ENCODE measurements at places on chromosomes 12 and 14.

GRCh38 chr14:89365061-89365801 lies 51.8 kb downstream of the FOXN3 start:
- DNase-seq: no peak

DNA sequence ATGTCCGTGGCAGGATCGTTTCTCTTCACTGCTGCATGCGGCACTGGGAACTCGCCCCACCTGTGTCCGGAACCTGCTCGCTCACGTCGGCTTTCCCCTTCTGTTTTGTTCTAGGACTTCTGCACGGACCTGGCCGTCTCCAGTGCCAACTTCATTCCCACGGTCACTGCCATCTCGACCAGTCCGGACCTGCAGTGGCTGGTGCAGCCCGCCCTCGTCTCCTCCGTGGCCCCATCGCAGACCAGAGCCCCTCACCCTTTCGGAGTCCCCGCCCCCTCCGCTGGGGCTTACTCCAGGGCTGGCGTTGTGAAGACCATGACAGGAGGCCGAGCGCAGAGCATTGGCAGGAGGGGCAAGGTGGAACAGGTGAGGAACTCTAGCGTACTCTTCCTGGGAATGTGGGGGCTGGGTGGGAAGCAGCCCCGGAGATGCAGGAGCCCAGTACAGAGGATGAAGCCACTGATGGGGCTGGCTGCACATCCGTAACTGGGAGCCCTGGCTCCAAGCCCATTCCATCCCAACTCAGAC lies 1.2 kb downstream of the FOS start:
- no peak for DNase-seq

DNA sequence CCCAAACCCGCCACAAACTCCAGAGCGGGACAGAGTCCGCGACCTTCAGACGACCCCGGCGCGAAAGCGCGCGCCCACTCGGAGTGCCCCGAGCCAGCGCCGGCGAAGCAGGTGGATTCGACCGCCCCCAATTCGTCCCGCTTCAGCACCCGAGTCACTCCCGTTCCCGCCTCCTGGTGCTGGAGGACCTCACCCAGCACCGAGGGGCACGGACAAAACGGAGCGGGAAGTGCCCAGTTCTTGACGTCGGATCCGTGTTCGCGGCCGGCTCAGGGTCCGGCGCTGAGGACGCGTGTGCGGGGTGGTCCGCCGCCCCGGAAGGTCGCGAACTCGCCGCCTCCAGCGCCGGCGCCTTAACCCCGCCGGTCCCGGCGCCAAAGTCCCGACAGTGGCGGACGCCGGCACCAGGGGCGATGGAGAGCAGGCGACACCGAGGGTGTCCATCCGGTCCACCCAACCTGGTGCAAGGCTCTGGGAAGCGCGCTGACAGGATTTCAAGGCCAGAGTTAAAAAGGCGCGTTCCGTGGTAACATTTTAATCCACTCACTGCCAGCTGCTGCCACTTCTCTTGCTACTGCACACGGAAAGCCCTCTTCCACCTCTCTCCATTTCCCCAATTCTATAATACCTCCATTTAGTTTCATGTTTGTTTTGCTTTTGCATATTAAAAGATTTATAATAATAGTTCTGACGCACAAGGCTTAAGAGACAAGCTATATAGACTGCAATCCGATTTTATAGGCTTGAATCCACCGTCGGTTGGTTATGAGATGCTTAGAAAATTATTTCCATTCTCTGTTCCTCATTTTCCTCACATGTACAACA lies 240.0 kb upstream of the CPNE8 start:
- no peak for DNase-seq

DNA sequence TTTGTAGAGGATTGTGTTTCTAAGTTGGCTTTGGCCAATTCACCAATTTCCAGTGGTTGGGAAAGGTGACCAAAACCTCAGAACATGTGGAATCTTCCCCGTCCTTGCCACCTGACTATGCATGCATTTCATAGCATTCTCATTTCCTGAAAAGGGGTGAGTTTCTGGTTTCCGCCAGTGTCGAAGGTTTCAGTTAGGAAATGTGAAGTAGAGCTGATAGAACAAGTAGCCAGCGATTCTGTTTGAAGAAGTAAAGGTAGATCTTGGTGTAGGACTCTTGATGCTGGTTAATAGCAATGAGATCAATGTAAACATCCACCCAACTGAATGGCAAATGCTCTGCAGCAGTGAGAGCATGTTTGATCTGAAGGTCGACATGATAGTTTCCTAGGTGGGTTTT lies 15.9 kb downstream of the SMOC1 start:
- no peak for DNase-seq

DNA sequence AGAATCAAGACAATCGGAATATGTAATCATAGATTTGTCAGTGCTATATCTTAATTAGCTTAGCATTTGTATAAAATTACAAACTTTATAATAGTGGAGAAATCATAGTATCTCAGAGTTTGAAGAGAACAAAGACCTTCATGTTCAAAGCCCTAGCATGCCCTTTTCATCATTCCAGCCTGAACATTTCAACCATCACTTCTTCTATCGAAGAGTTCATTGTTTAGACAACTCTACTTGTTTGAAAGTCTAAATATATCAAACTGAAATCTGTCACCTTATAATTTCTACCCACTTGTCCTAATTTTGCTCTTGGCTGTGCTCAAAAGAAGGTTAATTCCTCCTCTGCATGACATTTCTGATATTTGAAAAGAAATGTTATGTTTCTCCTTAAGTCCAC lies 325.9 kb downstream of the GPHN start:
- no peak for DNase-seq

DNA sequence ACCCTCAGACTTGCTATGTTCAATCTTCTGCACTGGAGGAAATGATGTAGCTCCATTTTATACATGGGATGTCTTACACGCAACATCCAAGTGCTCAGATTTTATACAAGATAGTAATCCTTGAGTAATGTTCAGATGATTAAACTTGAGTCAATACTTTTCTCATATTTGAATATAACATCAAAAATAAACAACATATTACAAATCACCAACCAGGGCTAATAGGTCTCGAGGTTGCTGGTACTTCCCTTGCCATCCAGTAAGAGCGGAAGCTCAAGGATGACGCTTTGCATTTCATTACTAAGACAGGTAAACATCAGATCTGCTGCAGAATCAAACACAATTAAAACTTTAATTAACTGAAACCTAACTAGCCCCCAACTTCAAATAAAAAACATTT lies 97.3 kb downstream of the FOXN3 start:
- DNase-seq: no peak

- no peak for DNase-seq
Measured at GRCh38 chr14:99720941-99721791, 37.1 kb downstream of the CYP46A1 start.

DNA sequence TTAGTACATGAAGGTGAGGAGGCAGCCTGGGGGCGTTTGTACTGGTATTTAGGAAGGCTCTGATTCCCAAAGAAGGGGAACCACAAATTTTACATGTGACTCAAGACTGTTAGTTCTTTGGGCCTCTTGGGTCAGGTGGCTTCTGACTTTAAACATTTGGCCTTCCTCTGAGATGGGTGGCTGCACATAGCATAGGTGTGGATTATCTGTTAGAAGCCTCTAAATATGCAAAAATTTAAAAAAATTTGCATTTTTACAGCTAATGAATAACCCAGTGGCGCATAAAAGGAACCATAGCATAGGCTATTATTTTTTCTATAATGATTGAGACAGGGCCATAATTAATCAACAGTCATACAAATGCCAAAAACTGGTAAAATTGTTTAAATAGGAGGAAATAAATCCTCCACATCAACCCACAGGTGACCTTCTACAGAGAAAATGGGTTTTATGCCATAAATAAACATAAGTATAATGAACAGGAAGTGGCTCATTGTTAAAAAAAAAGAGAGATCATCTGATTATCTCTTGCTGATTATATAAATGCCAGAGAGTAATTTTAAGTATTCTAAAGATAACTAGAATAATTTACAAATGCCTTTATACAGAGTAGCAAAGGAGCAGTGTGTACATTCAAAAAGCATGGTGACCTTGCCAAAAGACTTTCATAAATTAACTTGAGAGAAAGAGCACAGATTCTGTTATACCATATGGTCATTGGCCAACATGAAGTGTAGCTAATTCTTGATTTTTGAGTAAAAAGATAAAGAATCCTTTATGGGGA lies 284.2 kb upstream of the ATP2B1 start:
- DNase-seq: no peak

- DNase-seq: no peak
Measured at GRCh38 chr12:119621878-119622277, 28.3 kb downstream of the TMEM233 start.

DNA sequence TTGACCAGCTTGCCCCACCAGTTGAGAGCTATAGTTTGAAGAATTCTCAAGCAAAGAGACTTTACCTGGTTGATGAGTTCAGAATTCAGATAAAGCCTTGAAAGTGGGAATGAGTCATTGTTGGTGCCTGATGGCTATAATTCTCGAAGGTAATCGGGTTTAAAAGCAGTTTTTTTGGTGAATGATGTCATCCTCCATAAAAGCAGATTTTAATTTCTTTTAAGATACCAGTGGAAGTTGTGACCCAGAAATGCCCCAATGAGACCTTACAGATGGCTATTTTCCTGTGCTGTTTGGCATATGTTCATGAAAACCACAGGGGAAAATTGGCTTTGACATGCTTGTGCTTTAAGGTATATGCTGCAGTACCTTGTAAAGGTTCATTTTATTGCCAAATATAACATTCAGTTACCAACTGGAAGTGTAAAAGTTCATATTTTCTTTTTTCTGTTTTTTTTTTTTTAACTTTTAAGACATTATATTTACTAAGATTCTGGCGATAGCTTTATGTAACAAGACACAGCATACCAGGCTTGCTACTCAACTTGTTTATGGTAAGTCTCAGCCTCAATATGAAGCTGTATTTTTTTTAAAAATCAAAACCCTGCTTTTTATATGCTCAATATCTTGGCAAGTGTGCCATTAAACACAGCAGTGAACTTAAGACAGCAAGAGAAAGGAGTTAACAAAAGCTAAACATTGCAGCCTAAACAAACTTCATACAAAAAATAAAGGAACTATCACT lies 119.3 kb downstream of the LMNTD1 start:
- DNase-seq: no peak

GRCh38 chr12:96989916-96990315 lies 82.9 kb downstream of the NEDD1 start:
- no peak for DNase-seq

GRCh38 chr12:119902084-119902509 lies 25.0 kb upstream of the CIT start:
- DNase-seq: peak; percentile 12

- no peak for DNase-seq
Measured at GRCh38 chr12:29690728-29691127, 93.0 kb downstream of the TMTC1 start.

All from anterior cingulate cortex (tissue), 58 donors.